ENCODE measurements at places on chromosomes 4 and X.

GRCh38 chrX:15918003-15918402, 63.4 kb upstream of the AP1S2 start:
- DNase-seq: no peak

- DNase-seq: no peak
Observed at GRCh38 chrX:27057883-27058282, 405.3 kb downstream of the PPP4R3C start.

GRCh38 chr4:83785891-83786290, 250.0 kb downstream of the GPAT3 start:
- no peak for DNase-seq

DNA sequence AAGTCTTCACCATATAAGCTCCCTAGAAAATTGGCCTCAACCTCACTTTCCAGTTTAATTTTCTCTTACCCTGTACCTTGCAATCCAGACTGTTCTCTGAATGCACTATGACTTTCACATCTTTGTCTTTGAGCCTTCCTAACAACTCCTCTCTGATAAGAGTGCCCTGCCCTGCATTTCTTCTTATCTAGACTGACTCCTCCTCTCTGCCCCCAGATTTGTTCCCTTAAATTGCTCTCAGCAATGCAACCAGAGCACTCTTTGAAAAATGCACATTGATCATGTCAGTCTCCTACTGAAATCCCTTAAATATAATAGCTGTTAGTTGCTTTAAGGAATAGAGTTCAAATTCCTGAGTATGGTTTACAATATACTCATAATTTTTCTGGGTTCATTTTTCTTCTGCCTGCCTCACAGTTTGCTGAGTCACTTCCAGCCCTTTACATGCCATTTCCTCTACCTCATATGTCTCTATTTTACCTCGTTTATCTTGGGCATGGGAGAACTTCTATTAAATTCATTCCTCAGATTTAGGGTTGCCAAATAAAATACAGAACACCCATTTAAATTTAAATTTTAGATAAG, 582.7 kb upstream of the AADAT start:
- DNase-seq: no peak

- DNase-seq: no peak
Observed at GRCh38 chr4:26404743-26405206, 84.0 kb downstream of the RBPJ start.

GRCh38 chr4:123469696-123470095, 73.1 kb downstream of the SPRY1 start:
- DNase-seq: no peak

GRCh38 chr4:158857951-158858350, 89.1 kb downstream of the FNIP2 start:
- no peak for DNase-seq

DNA sequence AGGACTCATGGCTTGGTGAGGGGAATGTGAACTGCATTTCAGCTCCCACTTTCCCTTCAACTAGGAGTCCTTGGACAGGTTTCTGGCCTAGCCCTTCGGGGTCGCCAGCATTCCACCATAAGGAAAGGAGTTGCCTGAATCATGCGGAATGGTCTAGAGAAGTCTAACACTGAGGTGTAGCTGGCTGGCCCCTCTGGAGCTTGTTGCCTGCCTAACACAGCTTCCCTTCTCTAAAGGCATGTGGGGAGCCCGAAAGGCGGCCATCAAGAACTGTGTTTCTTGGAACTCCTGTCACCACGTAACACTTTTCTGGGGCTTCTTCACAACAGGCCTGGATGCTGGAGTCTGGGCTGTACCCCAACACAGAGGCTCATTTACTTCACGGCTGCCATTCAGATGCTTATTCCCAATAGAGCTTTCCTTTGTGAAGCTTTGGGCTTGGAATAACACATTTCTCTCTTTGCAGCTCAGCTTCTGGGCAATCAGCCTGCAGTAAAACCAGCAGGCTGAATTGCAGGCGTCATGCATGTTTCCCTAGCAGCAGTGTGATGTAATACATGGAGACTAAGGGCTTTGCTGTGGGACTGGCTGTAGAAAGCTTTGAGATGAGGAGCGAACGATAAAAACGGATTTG, 5.4 kb downstream of the GABRQ start:
- no peak for DNase-seq

DNA sequence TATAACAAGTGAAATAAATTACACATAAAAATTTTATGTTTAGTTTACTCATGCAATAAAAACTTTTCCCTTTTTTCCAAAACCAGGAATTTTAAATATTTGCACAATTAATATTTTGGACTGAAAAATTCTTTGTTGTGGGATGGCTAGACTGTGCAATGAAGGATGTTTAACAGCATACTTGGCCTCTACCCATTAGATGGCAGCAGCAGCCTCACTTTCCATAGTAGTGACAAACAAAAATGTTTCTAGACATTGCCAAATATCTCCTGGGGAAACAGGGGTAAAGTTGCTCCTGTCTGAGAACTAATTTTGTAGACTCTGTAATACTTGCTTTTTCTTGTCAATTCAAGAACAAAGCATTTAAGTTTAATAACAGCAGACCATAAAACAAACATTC, 49.8 kb downstream of the SCLT1 start:
- DNase-seq: no peak

DNA sequence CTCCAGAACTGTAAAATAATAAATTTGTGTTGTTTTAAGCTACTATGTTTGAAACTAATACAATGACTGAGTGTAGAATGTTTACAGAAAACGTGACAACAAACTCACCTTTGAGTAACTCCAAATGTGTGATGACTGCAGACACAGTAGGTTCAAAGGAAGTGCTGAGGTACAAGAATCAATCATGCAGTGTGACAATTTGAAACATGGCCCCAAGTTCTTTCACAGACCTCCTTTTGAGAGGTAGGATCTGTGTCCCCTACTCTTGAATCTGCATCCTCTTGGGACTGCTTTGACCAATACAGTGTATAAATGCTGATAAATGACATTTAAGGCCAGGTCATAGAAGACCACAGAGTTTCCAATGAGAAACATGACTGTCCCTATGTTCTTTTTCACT, 667.7 kb upstream of the DIPK2B start:
- no peak for DNase-seq

DNA sequence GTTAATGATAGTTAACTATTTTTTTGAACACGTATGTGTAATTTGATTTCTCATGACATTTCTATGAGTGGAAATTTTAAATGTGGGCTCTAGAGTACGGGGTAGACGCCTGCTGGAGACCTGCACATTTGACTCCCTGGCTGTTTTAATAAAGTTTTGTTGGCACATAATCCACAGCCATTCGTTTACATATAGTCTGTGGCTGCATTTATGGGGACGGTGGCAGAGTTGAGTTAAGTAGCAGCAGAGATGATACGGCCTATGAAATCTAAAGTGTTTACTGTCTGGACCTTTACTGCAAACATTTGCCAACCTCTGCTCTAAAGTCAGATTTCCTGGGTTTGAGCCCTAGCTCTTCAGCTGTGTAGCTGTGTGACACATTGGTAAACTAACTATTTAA, 118.8 kb downstream of the CHRNA9 start:
- no peak for DNase-seq

DNA sequence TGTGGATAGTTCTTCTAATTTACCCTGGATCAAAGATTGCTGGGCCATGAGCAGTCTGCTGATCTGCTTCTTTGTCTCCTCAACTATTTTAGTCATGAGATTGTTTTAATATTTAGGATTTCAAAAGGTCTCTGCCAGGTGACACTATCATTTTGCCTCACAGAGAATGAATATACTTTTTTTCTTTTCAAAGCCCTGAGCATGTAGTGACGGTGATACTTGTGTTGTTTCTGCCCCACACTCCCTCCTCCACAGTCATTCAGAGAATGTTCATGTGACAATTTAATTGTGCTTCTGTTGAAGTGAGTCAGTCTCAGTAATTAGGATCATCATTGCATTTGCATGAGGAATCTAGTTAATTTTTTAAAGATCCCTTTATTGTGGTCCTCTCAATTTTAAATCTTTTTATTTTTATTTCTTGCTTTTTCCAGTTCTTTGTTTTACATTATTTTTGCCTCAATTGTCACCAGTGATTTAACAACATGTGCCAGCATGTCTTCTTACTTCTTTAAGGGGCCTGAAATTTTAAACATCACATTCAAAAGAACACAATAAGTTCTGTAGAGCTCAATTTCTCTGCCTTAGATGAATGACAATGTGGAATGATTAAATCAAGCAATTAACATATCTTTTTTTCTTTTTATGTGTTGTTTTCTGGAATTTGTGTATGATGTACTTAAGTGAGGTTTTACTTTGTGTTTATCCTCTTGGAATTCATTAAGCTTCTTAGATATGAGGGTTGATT, 12.3 kb downstream of the MMRN1 start:
- DNase-seq: peak; percentile 36

DNA sequence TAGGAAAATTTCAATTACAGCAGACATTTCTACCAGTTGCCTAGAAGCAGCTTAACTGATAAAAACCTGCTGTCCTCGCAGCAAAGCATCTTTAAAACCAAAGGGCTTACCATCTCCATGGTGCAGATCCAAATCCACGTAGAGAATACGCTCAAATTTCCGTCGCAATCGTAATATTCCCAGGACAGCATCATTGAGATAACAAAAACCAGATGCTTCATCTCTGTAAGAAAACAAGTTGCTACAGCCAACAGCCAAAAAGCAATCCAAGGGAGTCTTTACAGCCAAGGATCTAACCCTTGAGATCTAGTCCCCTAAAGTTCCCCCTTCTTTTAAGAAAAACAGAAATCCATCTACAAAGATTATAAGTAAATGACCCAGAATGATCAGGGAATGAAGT, 77.6 kb downstream of the HDAC8 start:
- DNase-seq: no peak

GRCh38 chr4:53558065-53558801, 33.1 kb downstream of the LNX1 start:
- peak; percentile 72 for DNase-seq

GRCh38 chrX:92247076-92247475, 467.9 kb downstream of the PCDH11X start:
- DNase-seq: no peak

DNA sequence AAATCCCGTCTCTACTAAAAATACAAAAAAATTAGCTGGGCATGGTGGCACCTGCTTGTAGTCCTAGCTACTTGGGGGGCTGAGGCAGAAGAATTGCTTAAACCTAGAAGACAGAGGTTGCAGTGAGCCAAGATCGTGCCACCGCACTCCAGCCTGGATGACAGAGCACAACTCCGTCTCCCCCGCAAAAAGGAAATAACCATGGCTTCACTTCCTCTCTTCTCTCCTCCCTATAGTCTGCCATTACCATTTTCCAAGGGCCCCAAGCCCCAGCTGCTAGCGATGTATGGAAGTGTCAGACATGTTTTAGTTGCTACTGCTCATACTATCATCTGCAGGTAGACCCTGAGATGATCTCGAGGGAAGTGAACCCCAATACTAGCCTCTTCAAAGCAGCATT, 177.3 kb upstream of the FAM9B start:
- DNase-seq: no peak

DNA sequence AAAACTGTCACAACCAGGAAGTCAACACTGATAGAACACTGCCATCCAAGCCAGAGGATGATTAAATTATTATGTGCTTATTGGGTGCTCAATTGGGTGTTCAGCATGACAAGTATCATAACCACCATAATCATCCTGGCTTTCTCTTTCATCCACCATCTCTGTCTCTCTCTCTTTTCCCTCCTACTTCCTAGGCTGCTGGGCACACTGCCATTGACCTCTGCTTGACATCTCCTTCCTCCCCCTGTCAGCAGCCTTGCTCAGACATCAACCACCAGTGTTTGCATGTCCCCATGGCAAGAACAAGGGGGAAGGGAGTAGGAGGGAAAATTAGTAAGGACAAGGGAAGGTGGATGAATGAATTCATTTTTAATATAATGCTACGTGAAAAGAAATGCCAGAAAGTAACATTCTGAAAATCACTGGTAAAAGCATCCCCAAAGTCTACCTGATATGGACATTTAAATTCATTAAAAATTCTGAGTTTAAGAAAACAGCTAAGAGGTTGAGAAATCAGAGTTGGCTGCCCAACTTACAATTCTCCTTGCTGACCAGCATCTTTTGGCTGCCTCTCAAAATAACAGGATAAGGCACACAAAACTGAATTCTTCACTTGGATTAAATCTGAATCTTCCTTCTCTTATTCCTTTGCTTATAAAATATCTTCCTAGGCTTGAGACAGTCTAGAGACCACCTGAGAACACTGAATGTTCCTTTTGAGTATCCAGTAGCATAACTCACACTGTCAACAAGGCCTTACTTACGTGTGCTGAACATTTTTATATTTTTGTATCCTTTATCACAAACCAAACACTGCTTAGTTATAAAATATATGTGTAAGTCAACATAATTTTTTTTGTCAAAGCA, 48.5 kb downstream of the SNCA start:
- peak; percentile 13 for DNase-seq

- peak; percentile 56 for DNase-seq
Observed at GRCh38 chr4:6910340-6910959, 824 bp downstream of the TBC1D14 start.

- DNase-seq: no peak
Observed at GRCh38 chr4:156019246-156019645, 65.6 kb upstream of the CTSO start.

DNA sequence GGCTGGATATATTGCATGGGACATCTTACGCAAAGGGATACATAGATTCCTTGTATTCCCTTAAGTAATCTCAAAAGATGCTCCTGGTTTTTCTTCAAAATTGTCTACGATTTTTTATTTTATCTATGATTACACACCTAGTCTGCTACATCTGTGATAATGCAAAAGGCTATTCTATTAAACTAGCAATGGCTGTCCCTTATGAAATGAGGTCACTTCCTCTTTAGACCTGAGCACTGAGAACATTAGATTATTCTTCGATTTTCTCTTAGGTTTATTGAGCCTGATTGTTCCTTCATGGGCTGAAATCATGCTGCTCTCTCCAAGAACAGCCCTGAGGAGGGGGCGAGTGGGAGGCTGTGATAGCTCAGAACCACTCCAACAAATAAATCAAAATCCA, 126.8 kb upstream of the ENPP6 start:
- no peak for DNase-seq

DNA sequence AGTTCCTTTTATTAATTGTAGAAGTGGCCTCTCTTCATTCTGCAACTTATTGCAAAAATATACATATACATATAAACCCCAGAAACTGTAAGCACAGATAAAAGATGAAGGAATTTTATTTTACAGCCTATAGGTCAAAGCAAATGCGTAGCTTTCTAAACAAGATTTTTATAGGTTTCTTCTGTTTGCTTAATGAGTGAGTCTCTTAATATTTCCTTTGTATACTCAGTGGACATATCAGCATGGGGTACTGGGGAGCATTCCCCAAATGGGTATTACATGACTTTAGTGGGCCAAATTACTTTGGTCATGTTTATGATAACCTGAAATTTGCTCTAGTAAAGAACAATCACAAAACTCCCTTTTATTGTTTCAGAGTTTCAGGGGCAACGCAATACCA, 1698.6 kb upstream of the IGFBP7 start:
- no peak for DNase-seq

DNA sequence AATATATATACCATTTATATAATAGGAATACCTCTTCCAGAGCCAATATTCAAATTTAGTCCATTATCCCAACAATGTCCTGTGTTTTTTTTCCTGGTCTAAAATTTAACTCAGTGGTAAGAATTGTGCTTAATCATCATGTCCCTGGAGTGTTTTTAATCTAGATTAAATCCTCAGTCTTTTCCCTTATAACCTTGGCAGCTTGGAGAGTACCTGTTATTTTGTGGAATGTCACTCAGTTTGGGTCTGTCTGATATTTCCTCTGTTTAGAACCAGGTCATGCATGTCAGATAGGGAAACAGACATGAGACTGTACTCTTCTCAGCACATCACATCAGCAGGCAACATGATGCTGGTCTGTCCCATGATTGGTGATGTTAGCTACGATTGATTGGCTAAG, 96.6 kb downstream of the HPGD start:
- DNase-seq: no peak
